ENCODE measurements at places on chromosomes 13 and 19.

DNA sequence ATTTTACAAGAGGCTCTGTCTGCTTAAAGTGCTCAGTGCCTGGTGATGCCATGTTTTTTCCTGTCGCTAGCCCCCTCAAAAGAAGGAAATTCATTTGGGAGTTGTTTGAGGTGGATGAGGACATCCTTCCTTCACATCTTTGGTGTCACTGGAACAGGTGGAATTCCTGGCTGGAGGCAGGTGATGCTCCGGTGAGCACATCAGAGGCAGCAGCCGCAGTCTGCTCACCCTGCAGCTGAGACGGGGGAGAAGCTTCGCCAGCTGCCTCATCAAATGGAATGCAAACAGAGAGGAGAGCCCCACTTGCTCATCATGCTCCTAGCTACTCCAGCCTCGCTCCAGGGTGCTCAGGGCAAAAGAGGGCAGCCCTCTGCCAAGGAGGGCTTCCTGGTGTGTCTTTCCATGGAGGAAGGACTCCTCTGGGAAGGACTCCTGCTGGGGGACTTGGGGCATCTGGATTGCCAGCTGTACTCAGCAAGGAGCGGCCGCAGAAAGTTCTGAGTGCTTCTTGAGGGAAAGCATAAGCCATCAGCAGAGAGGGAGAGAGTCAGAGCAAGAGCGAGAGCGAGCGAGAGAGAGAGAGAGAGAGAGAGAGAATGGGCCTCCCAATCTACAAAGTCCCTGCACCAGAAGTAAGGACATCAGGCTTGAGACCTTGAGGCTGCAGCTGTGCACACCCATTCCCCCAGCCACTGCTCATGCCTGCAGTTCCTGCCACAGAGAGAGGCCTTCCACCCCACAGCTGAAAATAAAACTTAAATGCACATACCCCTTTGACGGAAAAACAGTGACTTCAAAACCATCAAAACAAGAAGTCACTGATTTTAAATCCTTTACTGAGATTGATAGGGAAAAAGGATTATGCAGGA, 74.3 kb upstream of the UBL3 start:
- no peak for DNase-seq

- DNase-seq, result no peak
Measured at GRCh38 chr19:15126131-15126910, 19.1 kb downstream of the SYDE1 start.

- no peak for DNase-seq
Measured at GRCh38 chr13:106503272-106503671, 32.2 kb downstream of the EFNB2 start.

DNA sequence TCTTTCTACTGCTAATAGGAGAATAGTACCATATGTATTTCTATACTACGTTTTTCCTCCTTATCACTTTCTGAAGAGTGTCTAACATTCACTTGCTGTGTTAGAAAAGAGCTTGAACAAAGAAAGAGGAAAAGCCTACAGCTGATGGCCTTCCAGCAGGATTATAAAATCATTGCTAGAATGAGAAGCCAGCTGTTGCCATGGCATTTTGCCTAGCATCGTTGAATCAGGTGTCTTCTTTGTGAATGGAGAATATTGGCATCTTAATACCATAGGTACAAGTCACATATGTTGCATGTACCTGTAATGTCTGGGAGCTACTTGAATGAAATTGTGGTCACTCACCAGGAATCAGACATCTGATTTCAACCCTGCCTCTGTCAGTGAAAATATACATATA, 1174.9 kb downstream of the PCDH17 start:
- DNase-seq, result no peak
